ENCODE measurements at places on chromosomes 7 and 10.

GRCh38 chr10:132631338-132631735 is 93.8 kb downstream of the INPP5A start:
- no peak for DNase-seq

DNA sequence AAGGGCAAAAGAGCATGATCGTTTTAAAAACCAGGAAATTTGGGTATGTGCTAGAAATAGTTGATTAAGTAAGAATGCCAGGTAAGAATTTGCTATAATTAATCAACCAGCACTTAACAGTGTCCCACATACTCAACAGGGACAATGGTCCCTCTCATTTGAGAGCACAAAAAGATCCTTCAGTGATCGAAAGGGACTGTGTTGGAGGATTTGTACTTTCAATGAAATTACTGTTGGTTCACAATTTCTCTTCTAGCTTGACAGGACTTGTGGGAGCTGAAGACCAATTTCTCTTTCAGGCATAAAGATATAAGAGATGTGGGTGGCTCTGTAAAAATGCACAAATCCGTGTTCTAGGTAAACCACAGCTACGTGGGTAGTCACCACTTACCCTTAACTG is 12.5 kb upstream of the PLEKHS1 start:
- DNase-seq = no peak

GRCh38 chr7:96414931-96415292 is 93.0 kb upstream of the SLC25A13 start:
- DNase-seq = no peak

- DNase-seq = no peak
These were observed 17.4 kb upstream of the CBLL1 start for GRCh38 chr7:107726356-107727130.

DNA sequence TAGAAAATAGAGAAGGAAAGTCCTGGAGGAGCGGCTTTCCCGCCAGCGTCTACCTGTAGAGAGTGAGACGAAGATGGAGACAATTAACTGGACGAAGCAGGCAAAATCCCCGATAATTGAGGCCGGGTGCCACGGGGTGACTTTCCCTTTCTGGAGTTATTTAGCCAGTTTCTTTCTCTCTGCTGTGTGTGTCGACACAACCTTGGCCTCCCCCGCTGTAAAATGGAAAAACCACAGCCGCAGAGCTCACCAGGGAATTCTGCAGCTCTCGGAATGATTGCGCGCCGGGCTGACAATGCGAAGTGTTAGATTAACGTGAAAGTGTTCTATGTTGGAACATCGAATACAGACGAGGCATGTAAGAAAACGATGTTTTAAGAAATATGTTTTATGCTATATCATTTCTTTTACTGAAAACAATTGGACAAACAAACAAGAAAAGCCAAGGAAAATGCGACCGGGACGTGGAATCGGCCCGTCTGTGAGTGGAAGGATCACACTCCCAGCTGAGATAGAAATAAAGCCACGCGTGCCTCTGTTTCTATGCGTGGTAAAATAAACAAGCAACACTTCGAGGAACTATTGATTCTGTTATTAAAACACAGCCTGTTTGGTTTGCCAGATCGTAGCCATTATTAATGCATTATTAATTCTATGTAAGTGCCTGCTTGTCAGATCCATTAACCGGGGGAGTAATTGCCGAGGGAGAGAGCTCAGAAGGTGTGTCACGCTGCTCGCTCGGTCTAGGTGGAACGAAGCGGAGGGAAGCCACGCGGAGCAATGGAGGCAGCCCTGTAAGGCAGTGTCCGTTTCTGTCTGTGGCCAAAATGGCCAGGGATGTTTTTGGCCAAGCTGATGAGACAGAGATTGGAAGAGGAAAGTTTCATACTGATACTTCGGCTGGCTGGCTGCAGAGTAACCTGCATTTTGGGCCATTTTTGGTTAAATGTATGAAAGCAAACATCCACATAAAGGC is 129.4 kb downstream of the DNAJB6 start:
- peak; percentile 48 for DNase-seq

- no peak for DNase-seq
These were observed 191.7 kb upstream of the SLC26A5 start for GRCh38 chr7:103637726-103638125.

- DNase-seq = no peak
These were observed 174.5 kb downstream of the DOCK4 start for GRCh38 chr7:112031689-112032088.

DNA sequence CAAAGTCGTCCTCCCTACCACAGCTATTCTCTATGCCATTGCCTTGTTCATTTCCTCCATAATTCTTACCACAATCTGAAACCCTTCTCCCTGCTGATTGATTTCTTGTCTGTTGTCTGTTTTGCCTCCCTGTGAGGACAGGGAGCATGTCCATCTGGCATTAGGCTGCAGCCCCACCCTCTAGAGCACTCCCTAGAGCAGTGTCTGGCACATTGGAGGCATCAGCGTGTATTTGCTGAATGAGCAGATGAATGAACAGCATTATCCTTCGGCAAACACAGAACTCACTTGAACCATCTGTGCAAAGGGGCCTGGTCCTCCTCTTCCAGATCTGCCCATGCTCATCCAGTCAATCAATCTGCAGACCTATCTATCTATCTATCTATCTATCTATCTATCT is 5.1 kb upstream of the DMBT1 start:
- no peak for DNase-seq

DNA sequence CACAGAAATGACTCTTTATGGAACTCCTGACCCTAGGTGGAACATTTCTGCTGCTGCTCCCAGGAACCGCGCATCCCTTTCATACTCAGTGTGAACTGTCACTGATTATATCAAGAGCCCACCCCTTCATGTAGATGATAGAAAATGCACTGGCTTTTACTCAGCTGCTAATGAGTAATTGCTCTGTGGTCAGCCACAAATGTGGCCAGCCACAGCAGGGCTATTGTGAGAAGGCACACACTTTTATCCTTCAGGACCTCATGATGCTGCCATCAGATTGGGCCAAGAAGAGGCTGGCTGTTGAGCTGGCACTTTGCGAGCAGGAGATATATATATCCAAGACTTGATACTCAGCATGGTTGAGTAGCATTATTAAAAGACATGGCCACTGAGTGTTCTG is 124.7 kb downstream of the CFAP58 start:
- no peak for DNase-seq

DNA sequence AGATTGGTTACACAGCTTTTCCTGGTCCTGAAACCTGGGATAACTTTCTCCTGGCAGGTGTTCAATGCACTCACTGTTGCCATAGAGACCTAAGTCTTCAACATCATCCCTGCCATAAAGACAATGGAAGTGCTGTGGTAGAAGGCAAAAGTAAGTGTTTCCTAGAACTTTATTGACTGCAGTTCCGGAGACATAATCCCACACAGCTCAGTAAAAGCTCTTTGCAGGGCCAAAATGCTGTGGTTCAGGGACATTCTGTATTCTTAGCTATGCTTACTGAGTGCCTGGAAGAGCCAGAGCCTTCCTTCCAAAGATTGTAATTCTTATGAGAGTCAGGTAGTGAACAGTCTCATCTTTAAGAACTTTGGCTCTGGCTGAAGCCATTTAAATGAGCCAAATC is 5.3 kb downstream of the WIPF3 start:
- DNase-seq = no peak

DNA sequence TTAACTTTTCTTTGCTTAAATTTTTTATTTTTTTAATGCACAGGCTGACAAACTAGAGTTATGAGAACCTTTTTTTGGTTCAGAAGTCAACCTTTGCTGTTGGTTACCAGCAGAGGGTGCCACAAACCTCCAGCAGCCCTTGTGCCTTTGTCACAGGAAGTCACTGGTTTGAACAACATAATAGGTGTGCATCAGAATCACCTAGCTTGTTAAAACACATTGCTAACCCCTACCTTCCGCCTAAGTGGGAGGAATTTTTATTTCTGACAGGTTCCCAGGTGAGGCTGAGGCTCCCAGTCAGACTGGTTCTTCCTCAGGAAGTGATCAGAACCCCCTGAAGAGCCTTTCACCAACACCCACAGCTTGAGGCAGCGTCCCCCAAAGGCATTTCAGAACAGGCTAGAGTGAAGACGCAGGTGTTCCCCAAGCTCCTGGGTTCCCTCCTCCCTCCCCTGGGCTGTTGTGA is 22.6 kb upstream of the VDAC2 start:
- DNase-seq = no peak

- DNase-seq = no peak
These were observed 6.9 kb upstream of the MINDY4 start for GRCh38 chr7:30764030-30764975.

GRCh38 chr7:14115701-14116100 is 126.2 kb upstream of the ETV1 start:
- no peak for DNase-seq

DNA sequence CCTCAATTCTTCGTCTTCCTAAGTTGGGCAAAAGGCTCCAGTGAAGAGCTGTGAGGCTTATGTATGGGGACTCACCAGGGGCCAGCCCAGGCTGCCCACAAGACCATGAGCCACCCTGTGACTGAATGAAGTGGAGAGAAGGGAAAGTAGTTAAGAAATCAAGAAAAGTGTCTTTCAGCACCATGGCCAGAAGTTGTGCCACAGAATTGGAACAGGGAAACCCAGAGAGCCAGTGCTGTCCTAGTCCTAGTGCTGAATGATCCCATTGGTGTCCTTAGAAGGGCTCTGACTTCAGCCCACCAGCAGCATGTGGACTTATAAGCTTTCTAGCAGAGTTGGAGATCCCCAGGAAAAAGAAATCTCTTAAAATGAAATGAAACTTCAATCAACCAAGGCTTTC is 37.0 kb upstream of the CCSER2 start:
- no peak for DNase-seq

DNA sequence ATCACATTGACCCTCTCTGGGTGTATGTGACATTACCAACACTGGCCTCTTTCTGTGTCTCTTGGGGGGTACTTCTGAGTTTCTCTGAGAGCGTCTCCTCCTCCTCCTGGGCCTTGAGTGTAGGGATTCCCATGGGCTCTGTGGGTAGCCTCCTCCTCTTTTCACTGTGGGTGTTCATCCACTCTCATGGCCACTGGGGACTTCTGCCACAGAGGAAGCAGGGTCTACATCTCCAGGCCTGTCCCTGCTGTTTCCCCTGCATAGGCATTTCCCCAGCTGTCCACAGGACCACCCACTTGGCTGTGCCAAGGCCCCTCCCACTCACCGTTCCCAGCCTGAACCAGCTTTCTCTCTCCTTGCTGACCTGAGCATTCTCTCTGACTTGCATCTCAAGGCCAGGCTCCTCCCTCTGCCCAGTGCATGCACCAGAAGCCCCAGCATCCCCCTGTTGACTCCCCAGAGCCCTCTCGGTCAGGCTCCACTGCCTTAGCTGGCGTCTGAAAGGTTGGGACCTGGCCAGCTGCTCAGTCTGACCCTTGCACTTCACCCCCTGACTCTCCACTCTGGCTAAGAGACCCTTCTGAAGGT is 487.6 kb downstream of the GLRX3 start:
- DNase-seq = no peak

- no peak for DNase-seq
These were observed 57.5 kb downstream of the CAMK2B start for GRCh38 chr7:44267719-44268421.

- no peak for DNase-seq
These were observed 91.8 kb downstream of the ARHGAP12 start for GRCh38 chr10:31836569-31837406.

GRCh38 chr7:157318015-157318706 is 18.6 kb upstream of the DNAJB6 start:
- DNase-seq = no peak

DNA sequence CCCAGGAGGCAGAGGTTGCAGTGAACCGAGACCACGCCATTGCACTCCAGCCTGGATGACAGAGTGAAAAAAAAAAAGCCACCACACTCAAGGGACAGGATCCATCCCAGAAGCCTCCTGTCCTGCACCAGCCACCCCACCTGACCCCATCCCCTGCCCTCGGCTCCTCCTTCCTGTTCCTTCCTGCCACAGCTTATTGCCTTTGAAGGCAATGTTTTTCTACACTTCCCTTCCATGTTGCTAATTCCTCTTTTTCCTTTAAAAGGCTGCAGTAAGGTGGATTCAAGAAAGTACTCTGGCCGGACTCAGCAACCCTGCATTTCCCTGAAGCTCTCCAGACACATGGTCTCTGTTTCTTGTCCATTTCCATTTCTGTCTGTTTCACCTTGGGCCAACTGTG is 80.9 kb downstream of the FAM171A1 start:
- DNase-seq = no peak

DNA sequence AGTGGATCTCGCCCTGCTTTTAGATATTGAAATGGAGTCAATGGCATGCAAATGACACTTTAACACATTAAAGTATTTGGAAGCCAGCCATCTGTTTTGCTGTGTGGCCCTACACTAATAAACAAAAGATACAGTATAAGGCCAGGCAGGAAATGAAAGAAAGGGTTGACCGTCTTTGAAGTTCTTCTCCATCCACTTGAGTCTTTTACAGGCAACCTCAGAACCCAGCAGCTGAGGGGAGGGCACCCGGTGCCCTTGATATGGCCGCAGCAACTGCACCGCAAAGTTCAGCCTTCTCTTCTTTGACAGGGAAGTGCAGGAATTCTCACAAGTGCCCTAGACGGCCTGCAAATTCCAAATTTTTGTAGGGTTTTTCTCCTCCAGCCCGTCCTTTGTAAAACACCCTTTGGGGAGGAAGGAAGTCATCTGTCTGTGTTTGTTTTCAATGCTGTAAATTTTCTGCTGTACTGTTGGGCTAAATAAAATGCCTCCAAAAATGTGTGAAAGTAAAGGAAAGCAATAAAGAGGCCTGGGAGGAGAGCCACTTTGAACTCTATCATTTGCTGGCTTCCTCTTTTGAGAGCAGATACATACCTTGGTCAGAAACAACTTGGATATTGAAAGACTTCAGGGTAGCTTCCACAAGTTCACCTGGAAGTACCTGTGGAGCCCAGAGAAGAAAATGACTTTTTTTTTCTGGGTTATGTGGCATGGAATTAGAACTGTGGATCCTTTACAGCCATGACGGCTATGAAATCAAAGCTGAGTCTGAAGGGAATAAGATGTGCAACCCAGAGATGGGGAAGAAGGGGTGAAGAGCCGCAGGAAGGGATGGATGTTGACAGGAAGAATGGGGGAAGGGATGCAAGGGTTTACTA is 3.6 kb downstream of the HOXA1 start:
- no peak for DNase-seq
